Activated T-helper 17 cell treated with anti-CD3 and anti-CD28 coated beads, Interleukin-2, amount 50 U/mL, for 72 hours (primary cell): ENCODE measurements at places on chromosomes 12 and 14.

- ATAC-seq = no peak
Observed at GRCh38 chr12:116820064-116820656, 61.1 kb downstream of the HRK start.

- no peak for ATAC-seq
Observed at GRCh38 chr14:24079491-24080141, 8.3 kb downstream of the CPNE6 start.

GRCh38 chr12:11716794-11717518 lies 67.5 kb downstream of the ETV6 start:
- no peak for ATAC-seq

GRCh38 chr12:1502379-1502720 lies 92.0 kb downstream of the FBXL14 start:
- no peak for ATAC-seq

DNA sequence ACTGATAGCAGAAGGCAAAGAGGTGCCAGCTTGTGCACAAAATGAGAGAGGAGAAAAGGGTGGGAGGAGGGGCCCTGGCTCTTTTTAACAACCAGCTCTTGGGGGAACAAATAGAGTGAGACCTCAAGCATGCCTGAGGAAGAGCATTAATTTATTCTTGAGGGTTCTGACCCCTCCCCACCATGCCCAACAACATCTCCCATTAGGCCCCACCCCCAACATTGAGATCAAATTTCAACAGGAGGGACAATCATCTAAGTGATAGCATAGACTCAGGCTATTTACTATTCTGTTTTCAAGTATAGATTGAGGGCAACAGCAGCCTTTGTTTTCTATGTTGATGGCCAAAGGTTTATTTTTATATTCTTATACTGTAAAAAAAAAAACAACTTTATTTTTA lies 59.7 kb downstream of the FUT8 start:
- ATAC-seq = no peak

DNA sequence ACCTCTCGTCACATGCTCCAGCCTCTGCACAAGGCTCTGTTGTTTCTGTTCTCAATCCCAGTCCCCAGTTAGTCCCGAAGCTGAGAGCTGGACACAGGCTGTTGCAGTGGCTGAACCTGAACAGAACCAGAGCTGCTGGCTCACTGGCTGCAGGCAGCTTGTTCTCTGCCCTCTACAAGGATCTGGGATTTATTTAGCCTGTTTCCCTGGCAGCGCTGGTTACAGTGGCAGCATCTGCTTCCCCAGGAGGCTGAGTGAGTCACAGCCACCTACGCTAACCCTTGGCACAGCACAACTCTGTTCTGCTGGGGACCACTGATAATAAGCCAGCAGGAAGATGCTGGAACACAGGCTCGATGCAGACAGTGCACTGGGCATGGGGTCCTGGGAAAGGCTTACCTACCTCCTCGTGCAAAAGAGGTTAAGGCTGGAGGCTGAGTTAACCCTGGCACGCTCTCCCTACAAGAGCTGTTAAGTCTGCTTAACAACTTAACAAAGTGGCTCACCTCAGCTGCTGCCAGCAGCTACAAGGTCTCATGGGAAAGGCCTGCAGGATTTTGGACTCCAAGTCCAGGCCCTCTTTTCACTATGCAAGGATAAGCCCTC lies 299.6 kb downstream of the PCNX1 start:
- ATAC-seq = peak; percentile 46

DNA sequence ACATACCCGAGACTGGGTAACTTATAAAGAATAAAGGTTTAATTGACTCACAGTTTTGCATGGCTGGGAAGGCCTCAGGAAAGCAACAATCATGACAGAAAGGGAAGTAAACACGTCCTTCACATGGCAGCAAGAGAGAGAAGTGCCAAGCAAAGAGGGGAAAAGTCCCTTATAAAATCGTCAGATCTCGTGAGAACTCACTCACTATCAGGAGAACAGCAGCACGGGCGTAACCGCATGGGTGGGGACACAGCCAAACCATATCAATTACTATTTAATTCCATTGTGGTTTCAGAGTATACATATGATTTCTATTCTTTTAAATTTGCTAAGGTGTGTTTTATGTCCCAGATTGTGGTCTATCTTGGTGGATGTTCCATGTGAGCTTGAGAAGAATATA lies 117.9 kb downstream of the SCAF11 start:
- no peak for ATAC-seq

DNA sequence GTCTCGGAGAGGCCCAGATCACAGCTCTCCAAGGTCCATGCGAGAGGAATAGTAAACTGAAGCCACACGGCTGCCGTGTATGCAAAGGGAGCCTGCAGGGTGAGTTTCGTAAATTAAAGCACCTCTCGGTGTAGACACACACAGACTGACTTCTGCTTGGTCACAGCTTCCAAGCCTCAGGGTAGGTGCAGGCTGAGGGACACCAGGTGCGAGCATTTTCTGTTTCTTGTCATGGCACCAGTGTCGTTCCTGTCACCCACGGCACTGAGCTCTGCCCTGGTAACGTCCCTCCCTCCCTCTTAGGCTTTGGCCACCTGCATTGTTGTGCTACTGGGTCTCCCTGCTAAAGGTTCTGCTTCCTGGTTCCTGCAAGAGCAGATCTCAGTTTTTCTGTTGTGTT lies 76.2 kb upstream of the DYNC1H1 start:
- no peak for ATAC-seq

DNA sequence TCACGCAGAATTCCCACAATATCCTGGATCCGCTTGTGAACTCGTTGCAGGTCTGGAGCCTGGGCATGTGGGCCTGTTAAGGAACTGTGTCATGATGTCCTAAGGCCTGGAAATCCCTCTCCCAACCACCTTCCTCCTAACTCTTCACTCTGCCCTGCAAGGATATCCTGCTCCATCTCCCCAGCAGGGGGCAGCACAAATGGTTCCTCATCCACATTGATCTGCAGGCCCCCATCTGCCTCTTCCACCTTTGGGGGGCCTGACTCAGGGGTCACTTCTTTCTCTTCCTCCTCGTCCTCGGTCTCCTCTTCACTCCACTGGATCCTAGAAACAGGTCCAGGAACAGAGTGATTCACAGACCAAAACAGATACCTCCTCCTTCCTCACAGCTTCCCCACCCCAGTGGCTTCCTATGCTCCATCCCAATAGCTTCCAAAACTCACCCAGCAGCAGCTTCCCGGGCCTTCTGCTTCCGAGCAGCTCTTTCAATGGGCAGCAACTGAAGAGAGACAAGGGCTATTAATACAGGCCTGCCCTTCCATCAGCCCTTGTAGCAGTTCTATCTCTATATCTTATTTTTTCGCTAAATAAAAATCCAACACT lies 4.5 kb downstream of the NOP2 start:
- peak; percentile 45 for ATAC-seq

GRCh38 chr14:101961011-101961721 lies 3.2 kb upstream of the DYNC1H1 start:
- ATAC-seq = peak; percentile 13

DNA sequence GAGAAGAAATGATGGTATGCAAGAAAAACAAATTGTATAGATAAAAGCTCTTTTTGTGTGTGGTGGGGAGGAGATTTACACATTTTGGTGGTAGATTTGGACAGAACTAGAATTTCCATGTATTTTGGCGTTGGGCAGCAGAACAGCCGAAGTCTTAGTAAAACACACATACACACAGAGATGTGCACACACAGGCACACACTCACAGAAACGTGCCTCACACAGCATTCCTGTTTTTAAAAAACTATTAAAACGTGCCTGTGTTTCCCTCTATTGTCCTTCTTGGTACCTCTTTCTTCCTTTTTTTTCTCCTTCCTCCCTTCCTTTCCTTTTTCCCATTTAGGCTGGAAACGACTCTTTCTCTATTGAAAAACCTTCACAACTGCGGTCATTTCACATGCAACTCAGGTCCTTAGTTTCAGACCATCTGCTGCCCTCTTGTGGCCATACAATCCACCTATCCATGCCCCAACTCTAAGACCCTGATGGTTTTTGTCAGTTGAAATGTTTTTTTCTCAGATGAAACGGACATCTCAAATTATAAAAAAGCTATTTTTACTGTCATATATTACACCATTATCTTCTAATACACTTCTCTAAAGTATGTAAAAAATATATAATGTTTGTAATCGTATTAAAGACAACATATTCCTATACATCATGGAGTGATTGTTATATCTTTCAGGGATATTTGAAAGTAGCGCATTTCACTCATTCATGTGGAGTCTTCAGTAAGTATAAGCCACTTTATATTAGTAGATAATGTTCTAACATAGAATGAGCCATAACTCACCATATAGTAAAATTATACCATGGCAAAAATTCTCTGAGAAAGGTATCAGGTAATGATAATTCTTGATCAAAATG lies 386.7 kb upstream of the NOVA1 start:
- ATAC-seq = no peak

- ATAC-seq = no peak
Observed at GRCh38 chr14:54147282-54147681, 190.7 kb upstream of the BMP4 start.

- no peak for ATAC-seq
Observed at GRCh38 chr12:62898526-62898925, 36.4 kb downstream of the PPM1H start.

DNA sequence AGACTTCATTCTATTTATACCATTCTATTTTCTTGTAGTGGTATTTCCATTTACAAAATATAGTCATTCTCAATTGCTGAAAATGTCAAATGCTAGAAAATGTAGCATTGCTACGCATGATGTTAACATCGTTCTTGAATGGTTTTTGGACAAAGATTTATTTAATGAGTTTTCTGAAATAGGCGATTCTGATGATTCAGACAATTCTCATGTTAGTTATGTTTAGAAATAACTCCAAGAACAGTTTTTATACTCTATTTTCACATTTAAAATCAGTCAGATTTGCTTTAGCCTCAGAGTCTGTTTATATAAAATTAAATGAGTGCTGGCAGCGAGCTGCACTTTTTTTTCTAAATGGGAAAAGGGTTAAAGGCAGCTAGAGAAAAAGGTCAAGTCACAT lies 414.8 kb upstream of the MGAT4C start:
- no peak for ATAC-seq

DNA sequence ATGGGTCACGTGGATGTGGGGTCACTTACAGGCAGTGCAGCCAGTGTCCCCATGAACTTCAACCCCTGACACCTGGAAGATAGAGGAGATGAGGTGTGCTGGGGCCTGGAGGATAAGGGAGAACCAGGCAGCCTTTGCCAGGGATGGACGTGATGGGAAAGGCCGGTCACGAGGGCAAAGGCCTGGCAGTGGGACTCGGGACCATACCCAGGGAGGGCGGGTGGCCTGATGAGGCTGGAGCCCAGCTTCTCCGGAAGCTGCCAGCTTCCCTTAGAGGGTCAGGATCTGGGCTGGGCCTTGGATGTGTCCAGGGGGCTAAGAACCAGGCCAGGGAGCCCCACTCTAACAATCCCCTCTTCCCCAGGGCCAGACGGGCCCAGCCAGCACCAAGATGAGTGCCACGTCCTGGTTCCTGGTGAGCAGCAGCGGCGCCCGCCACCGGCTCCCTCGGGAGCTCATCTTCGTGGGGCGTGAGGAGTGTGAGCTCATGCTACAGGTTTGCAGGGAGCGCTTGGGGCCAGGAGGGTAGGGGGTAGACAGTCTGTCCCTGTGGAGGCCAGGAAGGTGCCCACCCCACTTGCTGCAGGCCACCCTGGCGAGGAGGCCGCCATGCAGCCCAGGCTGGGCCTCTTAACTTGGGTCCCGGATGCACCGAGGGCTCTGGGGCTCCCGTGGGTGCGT lies 3.1 kb downstream of the CEP170B start:
- ATAC-seq = no peak

DNA sequence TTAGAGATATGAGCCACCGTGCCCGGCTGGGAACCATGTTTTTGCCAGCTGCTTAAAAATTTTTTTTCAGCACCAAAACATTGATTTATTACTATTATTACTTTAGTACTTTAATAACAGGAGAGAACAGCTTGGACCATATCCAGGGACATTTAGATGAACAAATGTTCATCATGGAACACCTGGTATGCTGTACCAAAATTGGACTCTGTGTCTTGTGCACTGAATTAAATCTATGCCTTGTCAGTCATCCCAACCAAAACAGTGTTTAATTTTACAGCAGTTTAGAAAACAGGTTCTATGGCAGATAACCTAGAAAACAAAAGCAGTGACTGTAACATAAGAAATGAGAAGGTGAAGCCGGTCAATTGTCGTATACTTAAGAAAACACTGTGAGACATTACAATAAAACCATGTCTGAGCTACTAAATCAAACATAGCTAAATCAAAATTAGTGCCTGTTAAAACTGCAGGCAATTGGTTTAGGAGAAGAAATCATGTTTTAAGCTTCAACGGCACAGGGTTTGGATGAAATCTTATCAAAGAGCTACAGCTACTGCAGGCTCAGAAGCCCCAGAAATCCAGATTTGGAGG lies 58.2 kb upstream of the PYGL start:
- no peak for ATAC-seq

- ATAC-seq = peak; percentile 81
Observed at GRCh38 chr12:76264611-76265012, 83.6 kb downstream of the BBS10 start.

DNA sequence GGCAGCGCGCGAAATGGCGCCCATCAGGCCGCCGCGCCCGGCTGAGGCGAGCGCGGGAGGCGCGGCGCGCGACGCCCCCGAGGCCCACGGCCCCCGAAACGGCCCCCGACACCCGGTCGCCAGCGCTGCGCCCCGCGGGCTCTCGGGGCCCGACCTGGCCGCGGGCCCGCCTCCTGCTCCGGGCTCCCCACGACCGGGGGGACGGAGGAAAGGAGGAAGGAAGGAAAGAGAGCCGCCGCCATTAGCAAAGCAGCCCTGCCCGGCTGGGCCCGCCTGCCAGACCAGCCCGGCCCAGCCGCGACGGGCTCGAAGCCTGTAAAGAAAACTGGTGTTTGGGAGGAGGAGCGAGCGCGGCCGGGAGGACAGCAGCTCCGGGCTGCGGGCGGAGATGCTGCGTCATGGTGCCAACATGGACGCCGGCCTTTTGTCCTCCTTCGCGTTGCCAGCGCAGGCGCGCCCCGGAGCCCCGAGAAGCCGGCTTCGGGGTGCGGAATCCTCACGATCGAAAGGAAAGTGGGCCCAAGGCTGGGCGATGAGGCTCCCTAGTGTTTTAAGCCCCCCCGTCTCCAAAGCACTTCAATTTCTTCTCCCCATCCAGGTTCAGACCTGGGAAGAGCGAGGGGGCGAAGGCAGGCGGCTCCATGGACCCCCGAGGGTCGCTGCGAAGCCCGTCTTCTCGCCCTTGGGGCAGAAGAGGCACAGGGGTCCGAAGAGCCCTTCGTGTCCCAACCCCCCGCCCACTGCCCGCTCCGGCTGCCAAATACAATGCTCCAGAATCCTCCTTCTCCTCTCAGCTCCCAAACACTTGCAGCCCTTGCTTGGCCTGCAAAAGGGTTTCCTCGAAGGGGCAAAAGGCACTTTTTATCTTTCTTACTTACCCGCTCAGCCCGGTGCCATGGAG lies 2.9 kb upstream of the SETD1B start:
- ATAC-seq = peak; percentile 20

DNA sequence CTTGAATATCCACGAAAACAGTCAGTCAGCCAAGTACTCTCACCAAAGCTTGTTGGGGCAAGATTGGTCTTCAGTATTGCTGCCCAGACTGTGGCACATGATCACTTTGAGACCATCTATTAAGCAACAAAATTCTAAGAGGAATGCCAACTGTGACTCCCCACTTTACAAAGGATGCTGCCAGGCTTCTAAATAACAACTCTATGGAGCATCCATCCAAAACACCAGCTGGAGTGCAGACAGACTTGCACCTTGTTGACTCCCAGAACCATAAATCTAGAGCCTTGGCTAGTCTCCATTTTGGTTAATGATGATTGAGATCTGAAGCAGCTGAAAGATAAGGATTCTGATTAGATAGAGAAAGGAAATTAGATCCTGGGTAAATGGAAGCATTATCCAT lies 132.8 kb downstream of the DIO2 start:
- no peak for ATAC-seq
